ENCODE measurements at places on chromosomes 5 and 9.

- DNase-seq: no peak
These were observed 16.2 kb upstream of the IL3 start for GRCh38 chr5:132044207-132044606.

GRCh38 chr5:37812365-37812764 lies 27.5 kb downstream of the GDNF start:
- no peak for DNase-seq

DNA sequence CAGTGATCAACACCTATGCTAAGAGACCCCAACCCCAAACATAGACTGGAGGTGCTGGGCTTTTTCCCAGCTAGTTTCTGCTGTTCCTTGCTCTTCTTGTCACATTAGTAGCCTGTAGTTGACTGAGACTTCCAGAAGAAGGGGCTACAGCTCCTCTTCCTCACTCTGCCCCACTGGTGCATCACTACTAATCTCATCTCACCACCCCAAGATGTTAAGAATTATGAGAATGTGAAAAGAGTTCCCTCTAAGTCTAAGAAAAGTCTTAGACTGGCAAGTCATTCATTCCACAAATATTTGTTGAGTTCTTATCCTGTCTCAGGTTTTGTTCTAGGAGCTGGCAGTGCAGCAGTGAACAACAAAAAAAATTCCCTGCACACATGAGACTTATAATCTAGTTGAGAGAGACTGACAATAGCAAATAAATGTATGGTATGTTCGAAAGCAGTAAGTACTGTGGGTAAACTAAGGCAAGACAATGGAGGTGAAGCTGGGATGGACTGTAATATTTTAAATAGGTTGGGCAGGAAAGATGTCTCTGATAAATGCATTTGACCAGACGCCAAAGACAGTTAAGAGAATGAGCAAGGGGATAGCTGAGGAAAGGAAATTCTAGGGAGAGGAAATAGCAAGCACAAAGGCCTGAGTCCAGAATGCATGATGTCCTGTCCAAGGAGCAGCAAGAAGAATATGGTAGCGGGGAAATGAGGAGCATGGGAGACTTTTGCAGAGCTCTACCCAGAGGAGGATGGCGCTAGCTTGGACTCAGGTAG lies 92.3 kb downstream of the PTCD2 start:
- no peak for DNase-seq

DNA sequence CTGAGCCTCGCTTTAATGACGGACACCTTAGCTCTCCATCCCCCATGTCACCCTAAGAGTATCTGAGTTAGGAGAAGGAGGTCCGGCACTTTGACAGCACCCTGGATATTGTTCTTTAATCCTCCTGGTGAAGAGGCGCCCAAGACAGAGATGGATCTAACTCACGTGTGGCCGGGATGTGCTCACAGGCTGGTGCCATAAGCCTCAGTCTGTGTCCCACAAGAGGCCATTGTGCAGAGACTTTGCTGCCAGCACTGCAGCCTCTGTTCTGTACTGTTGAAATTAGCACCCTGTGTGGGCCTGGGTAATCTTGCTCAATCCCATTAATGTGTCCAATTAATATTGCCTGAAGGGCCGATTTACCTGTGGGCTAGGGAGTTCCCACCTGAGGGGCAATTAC lies 37.7 kb downstream of the NXNL2 start:
- DNase-seq: no peak

DNA sequence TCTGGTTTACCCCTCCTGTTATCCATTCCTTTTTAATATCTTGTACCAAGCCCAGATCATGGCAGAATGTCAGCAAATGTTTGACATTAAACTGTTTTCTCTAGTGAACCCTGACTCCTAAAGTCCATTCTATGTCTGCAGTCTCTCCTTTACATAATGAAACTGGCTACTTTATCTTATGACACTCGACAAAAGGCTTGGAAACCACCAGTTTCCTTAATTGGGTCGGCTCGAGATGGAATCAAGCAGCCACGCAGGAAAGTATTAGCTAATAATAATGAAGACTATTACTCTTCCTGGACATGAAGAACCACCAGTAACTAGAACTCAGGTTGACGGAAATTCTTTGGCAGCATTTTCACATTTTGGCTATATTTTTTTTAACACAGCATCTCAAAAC lies 17.5 kb downstream of the DAP start:
- no peak for DNase-seq

DNA sequence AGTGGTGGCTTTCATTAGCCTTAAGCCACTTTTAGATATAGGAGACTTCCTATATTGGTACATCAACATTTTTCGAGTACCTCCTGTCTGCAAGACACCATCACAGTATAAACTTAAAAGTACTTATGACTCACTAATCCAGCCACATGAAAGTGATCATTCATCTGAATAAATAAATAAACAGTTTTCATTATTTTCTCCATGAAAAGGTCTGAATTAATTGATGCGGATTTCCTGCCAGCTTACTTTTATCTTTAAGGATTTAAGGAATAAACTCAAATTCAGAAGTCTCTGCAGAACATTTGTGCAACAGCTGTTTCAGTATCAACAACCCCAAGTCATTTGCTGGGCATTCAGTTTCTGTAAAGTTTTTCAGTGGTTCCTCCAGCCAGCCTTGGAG lies 4.0 kb downstream of the SAP30L start:
- DNase-seq: no peak

GRCh38 chr9:130453487-130453886 lies 8.7 kb downstream of the ASS1 start:
- no peak for DNase-seq

DNA sequence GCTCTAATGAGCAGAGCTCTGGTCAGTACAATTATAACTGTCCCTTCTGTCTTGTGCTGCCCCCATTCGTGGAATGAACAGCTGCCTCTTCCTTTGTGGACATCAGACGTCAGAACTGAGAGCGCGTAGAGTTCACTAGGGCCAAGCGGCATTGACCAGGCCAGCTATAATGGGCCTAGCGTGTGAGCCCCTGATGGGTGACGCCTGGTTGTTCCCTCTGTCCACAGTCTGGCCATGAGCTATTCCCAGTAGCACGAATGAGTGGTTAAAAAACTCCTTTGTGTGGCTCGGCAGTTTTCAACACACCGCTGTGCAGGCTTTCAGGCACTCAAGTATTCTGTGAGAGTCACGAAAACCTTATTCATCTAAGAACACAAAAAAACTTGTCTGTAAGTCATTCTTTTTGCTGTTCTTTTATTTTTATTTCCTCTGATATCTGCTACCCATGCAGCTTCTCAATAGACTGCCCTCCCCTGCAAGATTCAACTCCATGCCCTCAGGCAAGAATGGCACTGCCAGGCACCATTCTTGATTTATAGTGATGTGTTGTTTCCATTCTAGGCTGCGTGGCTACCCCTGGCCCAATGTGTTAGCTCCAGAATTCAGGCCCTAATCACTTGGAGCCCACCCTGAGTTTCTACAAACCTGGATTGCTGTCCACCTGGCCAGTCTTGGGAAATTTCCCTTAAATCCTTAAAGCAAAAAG lies 52.5 kb downstream of the ANKDD1B start:
- no peak for DNase-seq

GRCh38 chr9:137691646-137692351 lies 73.0 kb downstream of the EHMT1 start:
- DNase-seq: no peak

GRCh38 chr5:167242701-167243100 lies 1048.7 kb upstream of the WWC1 start:
- no peak for DNase-seq

- DNase-seq: no peak
These were observed 43.8 kb downstream of the KIAA1191 start for GRCh38 chr5:176317534-176318374.

DNA sequence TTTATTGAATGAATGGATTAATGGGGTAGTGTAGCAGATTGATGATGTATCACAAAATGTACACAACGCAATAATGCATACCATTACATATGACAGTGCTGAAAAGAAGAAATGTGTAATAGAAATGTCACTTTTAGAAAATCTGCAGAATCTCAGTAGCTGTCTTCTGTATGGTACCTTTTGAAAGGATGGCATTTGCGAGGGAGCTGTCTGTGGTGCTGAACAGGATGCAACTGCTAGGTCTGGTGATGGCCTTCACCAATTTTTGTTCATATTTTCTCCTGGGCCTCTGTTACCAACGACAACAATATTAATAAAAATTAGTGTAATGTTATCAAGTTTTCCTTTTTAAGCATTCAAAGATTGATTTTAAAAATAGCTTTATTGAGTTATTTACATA lies 36.2 kb upstream of the OTULIN start:
- DNase-seq: peak; percentile 49

- no peak for DNase-seq
These were observed 9.3 kb downstream of the BAAT start for GRCh38 chr9:101375546-101375945.

DNA sequence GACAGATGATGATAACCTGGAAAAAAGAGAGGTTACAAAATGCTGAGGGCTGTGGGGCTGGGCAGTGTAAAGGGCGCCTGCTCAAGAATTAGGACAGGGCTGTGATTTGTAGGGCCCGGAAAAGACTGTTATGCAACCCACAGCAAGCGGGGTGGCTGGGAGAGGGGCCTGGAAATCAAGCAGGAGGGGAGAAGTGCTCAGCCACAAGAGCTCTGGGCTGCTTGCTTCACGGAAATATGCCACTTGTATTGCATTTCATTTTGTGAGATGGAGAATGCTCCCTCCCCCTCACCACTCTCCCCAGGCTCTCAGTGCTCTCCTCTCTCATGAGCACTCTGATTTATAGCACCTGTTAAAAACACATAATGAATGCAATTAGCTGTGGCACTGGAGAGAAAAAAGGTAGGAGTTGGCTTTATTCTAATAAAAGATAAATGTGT lies 8.4 kb upstream of the HAND1 start:
- DNase-seq: no peak

DNA sequence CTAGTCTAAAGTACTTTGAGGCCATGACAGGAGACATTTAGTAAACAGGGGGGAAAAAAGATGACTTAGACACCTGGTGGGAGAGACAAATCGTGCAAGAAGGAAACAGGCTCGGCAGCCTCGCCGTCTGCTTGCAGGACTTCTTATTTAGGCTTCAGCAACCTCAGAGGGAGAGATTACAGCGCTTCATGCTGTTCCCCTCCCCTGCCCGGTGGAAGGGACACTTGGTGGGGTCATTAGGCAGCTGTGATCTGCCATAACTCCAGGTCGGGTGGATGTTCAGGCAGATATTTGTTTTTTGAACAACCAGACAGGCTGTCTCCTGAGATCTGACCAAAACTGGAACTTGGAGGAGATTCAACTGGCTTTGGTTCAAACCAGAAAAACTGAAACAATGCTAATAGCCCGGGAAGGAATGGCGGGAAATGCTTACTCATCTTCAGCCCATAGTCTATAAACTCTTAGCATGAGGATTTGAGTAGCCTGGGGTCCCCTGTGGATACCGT lies 38.1 kb upstream of the CD180 start:
- DNase-seq: no peak
